ENCODE measurements at places on chromosomes 3 and 15.

DNA sequence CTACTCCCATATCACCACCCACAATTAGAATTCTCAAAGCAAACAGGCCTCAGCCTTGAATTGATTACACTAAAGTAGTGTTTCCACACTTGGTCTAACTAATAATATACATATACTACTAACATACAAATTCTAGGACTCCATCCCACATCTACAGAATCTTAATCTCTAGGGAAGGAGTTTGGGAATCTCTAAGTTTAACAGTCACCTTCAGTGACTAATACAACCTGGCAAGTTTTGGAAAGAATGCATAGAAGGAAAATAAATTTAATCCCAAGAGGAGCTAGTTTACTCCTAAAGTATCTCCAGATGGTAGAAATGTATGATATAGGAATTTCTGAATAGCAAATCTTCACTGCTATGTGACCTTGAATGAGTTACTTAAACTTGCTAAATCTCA, 9.1 kb downstream of the CLPX start:
- no peak for DNase-seq

DNA sequence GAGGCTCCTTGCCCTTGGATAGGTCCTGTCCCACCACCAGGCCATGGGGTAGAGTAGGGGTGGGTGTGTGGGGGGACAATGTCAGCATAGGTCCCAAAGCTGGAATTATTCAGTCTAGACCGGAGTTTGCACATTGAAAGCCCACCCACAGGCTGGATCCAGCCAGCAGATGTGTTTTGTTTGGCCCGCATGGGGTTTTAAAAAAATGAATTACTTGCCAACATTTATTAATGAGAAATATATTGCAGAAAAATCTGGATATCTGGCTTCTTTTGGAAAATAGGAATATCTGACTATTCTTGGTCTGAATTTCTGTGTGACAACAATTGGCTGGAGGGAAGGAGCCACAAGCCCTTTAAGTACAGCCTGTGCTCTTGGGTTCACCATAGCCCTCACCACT, 17.3 kb upstream of the LRIG1 start:
- DNase-seq: no peak

GRCh38 chr3:156643729-156644389, 30.5 kb upstream of the TIPARP start:
- DNase-seq: peak; percentile 7

DNA sequence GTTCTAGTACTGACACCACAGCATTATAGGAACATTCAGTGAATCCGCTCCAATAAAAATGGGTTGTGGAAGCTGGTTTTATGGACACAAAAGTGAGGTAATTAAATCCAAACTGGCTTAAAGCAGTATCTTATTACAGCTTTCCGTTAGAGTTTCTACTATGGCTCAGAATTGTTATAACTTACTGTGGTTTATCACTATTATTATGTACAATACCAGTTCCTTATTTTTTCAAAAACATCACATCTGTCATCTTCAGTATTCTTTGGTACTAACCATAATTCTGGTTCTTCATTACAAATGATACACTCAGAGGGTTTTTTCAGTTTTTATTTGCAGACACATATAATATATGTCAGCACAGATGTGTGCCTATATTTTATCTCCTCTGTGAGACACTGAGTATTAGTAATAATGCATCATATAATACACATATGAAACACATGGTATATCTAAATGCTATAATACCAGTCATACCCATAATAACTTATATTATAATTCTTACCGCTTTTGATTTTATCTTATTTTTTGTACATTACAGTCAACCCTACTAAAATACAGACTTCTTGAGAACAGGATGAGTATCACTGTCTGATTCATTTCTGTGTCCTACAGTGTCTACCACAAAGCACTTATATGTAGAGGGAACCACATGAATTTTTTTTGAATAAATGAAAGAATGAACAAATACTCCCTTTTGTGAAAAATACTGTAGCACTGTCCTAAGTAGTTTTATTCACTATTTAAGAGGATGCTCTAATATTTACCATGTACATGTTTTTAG, 39.0 kb downstream of the CMSS1 start:
- no peak for DNase-seq

DNA sequence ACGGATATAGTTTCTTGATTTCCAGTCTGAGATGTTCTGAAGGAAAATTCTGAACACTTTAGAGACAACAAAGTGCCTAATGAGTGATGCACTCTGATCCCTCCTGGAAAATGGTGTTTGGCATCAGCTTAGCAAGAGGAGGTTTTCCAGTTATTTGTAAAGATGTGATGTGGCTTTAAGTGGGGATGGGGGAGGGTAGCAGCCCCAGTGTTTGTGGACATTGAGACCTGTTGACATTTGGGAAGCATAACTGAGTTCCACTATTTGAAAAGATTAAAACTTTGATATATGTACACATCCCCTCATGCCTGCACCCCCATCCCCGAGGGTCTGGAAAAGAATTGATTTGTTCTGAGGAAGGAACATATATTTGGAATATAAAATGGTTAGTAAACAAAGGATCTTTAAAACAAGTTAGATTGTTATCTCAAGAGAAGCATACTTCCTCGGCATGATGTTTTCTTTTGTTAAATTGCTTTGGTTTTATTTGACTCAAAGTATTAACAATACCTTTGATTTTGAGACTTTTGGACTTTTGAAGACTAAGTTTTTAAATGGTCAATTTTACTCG, 6.5 kb downstream of the IGF1R start:
- no peak for DNase-seq

DNA sequence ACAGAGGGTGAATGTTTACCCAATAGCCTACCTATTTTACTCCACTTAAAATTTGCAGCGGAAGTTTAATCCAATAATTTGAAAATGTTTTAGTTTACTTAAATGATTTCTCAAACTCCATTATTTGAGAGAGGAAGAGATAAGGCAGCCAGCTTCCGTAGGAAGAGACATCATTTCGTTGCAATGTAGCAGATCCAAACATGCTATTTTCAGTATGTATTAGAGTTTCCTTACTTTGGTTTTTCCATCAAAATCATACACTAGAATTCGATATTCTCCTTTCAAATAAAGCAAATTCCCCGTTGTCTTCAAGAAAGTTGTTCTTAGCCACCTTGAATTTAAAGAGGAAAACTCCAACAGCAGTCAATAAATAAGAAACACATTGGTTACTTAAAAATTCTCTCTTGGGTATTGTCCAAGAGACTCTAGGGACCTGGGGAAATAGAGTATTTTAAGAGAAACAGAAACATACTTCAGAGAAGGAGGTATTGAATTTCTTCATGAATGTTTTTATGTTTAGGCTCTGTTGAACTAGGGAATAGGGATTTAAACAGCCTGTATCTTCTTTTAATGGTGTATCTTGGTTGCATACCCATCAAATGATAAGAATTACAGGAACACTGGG, 324.5 kb upstream of the GBE1 start:
- DNase-seq: no peak

DNA sequence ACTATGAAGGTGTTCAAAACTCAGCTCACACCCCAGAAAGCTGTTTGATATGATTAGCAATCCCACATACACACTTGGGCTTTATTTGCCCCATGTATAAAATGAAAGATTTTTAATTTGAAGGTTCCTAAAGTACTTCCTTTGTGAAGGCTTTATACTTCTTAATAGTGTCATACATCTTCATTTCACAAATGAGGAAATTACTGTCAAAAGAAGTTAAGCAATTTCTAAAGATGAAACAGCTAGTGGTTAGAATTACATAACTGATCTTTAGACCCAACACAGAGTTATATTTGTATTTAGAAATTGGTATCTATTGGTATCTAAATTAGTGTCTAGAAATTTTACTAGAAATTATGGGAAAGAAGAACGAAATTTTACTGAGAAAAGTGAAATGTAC, 7.1 kb downstream of the CD200R1 start:
- no peak for DNase-seq

DNA sequence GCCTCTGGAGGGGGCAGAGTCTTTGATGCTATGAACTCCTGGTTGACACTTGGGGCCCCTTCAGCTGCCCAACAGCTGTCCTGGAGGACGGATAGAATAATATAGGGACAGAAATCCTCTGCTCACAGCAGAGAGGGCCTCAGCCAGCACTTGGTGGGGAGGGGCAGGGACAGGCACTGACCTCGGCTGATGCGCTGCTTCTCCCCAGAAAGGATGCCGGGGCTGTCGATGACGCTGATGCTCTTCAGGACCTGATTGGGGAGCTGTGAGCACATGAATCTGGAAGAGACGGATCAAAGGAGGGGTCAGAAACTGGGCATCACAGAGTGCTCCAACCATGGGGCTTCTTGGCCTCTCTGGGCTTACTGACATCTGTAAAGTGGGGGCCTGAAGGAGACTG, 29.5 kb downstream of the EHD4 start:
- DNase-seq: no peak

DNA sequence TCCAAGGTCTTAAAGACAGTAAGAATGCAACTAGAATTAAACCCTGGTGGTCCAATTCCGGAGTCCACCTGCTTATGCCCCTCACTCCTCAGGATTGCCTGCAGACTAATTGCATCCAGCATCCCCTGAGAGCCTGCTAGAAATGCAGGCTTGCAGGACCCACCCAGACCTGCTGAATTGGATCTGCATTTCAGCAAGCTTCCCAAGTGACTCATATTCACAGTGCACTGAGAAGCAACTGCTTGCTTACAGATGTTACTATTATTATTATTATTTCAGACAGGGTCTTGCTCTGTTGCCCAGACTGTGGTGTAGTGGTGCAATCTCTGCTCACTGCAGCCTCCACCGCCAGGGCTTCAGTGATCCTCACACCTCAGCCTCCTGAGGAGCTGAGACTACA, 83.5 kb upstream of the VGLL4 start:
- no peak for DNase-seq

GRCh38 chr3:32297366-32297765, 58.9 kb downstream of the CMTM8 start:
- DNase-seq: peak; percentile 18

DNA sequence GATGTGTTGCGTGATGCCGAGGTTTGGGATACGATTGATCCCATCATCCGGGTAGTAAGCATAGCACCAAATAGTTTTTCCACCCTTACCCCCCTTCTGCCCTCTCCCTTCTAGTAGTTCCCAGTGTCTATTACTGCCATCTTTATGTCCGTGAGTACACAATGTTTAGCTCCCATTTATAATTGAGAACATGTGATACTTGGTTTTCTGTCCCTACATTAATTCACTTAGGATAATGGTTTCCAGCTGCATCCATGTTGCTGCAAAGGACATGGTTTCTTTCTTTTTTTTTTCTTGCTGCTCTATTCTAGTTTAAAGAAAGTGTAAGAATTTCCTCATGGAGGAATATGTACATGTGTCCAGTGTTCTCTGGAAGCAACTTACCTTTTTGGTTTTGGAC, 51.8 kb downstream of the NSUN3 start:
- no peak for DNase-seq

DNA sequence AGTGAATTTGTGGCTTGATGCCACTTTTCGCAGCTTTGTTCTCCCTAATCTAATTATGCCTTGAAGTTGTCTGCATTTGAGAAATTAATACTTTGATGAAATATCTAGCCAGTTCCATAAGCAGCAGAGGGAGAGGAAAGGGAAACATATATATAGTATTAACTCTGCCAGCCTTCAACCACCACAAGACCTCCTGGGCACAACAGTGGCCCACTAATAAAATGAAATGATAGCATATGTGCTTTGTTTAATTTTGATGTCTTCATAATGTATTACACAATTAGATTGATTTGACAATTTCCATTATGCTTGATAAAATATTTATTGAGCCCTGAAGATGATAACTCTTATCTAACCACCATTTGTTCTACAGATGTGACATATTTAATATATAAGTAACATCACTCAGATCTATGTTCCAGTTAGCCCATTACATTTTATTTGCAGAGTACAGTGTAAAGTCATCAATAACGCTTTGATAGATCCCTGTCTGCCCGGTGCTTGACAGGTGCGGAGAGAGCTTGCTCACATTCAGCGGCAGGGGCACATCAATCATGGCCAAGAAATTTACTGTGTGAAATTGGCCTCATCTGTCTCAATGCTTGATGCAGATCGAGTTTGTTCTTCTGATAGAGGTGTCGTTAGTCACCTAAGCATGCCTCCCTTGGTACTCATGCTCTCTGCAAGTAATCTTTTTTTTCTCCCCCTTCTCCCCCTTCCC, 187.4 kb downstream of the MECOM start:
- no peak for DNase-seq

- no peak for DNase-seq
Observed at GRCh38 chr3:135097276-135097946, 302.4 kb downstream of the EPHB1 start.

DNA sequence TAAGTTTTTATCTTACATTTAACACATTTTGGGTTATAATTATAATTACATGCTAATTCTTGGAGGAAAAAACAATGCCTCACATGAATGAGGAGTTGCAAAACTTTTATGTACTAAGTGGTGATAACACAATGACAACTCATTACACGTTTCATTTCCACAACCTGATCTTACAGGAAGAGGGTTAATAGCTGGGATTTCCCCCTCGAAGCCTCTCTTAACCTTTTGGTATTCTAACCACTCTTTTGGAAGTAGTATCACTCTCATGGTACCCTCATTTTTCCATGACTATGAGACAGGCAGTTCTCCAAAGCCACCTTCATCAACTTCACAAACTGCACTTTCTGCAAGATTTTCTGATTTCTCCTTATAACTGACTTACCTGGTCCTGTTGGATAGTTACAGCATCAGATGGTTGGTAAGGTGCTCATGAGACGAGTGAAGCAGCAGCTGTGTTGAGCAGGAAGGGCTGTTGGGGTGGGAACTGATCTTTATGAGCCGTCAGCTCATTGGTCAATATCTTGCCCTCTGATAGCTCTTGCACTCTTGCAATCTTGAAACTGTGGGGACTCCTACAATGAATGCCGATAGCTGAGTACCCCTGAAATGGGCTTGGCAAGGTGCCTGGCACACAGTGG, 41.6 kb downstream of the ACAN start:
- no peak for DNase-seq

GRCh38 chr3:159640225-159640624, 348.4 kb upstream of the IL12A start:
- no peak for DNase-seq

- DNase-seq: no peak
Observed at GRCh38 chr3:32421991-32422859, 30.6 kb downstream of the CMTM7 start.

DNA sequence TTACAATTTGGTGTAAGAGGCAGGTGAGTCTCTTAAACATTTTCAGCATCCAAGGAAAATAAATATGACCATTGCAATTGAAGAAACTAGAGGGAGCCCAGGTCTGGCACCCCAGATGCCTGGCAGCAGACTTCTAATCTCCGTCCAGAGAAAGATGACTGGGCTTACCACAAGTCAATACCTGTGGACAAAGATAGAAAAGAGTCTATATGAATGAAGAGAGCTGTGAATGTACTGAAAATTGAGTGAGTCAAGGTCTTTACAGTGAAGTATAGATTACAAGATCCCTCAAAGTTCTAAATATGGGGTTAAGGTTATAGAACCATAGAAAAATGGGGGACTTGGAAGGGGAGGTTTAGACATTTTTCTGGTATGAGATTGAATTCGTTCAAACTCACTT, 827.4 kb upstream of the NR2F2 start:
- DNase-seq: no peak

GRCh38 chr3:43019006-43019809, 40.1 kb downstream of the GASK1A start:
- no peak for DNase-seq

Data from stimulated activated CD4-positive, alpha-beta T cell treated with anti-CD3 and anti-CD28 coated beads, Interleukin-2, amount 100 ng/mL, for 48 hours (primary cell).